ENCODE measurements at places on chromosomes 13 and 19. TPM values are rescaled to one million over a fixed set of nuclear protein-coding genes. Genes with fewer than 3 reads are reported as not detected.

SPATA13 gene
- 8.5 TPM for total RNA-seq

LPAR2 gene
- 4.9 TPM for total RNA-seq

EFNB2 gene
- 2.2 TPM for total RNA-seq

ZNF700 gene
- 0.33 TPM for total RNA-seq

PINLYP gene
- total RNA-seq, result 0.34 TPM

ZNF382 gene
- total RNA-seq, result 0.08 TPM

ATP4A gene
- total RNA-seq, result not detected

ZNF536 gene
- not detected for total RNA-seq

SULT2A1 gene
- total RNA-seq, result not detected

HSD17B14 gene
- 13.3 TPM for total RNA-seq

BORA gene
- total RNA-seq, result 9.7 TPM

GALP gene
- total RNA-seq, result not detected

ZNF728 gene
- total RNA-seq, result not detected

PGLYRP2 gene
- not detected for total RNA-seq

HCST gene
- total RNA-seq, result 0.25 TPM

MYPOP gene
- 5.3 TPM for total RNA-seq

FAM216B gene
- total RNA-seq, result not detected

CEACAM16 gene
- not detected for total RNA-seq

URAD gene
- not detected for total RNA-seq

ZNF606 gene
- total RNA-seq, result 2.7 TPM

HTR2A gene
- not detected for total RNA-seq

HS6ST3 gene
- total RNA-seq, result not detected

CYP4F8 gene
- not detected for total RNA-seq

SUGP2 gene
- total RNA-seq, result 32.8 TPM

KLK14 gene
- 0.50 TPM for total RNA-seq

TNFSF9 gene
- 6.4 TPM for total RNA-seq

CACTIN gene
- total RNA-seq, result 20.1 TPM

ZNF547 gene
- 1.8 TPM for total RNA-seq

RNF6 gene
- 35.3 TPM for total RNA-seq
